Activated CD4-positive, CD25-positive, alpha-beta regulatory T cell treated with anti-CD3 and anti-CD28 coated beads, Interleukin-2, amount 50 U/mL, for 72 hours (primary cell): ENCODE measurements at places on chromosomes 3 and 15.

DNA sequence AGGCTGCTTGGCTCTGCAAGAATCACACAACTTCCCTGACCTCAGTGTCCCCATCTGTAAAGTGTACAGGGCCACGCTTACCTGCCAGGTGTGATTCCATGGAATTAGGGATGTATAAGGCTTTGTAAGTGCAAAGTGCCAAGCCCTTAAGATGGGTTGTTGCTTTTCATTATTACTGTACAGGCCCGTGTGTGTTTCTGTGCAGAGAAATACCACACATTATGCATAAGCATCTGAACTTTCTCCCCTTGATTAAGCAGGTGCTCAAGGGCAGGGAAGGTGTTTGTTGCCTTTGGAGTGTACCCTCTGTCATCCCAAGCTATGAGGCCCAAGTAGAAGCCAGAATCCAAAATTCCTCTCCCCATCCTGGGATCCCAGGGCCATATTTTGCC lies 13.6 kb upstream of the HRH1 start:
- no peak for DNase-seq

GRCh38 chr3:192570821-192571791 lies 156.2 kb downstream of the FGF12 start:
- no peak for DNase-seq

GRCh38 chr3:52454938-52455282 lies 494 bp upstream of the NISCH start:
- no peak for DNase-seq

GRCh38 chr15:61426466-61426865 lies 197.4 kb upstream of the RORA start:
- DNase-seq, result no peak

DNA sequence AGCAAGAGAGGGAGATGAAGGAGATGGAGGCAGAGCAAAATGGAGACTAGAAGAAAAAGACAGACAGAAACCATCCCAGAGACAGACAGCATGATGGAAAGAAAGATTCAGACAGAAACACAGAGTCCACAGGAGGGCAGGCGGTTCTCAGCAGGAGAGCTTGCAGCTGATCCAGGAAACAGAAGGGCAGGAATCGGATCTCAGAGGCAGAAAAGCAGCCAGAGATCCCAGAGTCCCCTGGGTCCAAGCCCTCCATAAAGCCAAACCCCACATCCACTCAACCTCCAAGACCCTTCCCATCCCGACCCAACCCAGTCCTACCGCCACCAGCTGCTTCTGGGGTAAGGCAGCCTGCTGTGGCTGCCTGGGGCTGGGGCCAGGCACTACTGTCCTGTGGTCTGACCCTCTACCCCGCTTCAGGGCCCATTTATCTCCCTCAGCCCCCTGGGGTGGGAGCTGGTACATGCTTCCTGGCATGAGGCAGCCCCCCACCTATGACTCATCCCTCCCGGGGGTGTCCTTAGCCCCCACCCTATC lies at the start of gene UCN2:
TSS of gene UCN2 (minus strand) at position 400 of the 537 bp plus-strand sequence. CDS start 657 bp downstream, outside the sequence.
- DNase-seq, result no peak

GRCh38 chr3:143412084-143412483 lies 292.5 kb downstream of the CHST2 start:
- DNase-seq, result no peak

DNA sequence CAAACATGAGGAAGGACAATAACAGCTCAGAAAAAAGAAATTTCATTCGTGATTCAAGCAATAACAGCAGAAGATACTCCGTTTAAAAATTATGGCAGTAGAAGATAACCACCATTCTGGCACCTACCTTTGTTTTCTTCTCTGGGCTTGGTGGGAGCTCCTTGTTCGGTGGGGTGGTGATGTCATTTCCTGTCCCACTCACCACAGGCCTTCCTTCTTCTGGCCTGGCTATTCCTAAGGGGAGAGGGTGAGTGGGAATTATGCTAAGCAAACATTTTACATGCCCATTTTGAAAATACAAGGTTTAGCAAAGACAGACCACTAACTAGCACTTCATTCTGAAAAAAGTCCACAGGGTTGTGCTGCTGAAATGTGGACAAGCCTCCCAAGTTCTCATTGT lies 74.4 kb downstream of the DHX30 start:
- no peak for DNase-seq

DNA sequence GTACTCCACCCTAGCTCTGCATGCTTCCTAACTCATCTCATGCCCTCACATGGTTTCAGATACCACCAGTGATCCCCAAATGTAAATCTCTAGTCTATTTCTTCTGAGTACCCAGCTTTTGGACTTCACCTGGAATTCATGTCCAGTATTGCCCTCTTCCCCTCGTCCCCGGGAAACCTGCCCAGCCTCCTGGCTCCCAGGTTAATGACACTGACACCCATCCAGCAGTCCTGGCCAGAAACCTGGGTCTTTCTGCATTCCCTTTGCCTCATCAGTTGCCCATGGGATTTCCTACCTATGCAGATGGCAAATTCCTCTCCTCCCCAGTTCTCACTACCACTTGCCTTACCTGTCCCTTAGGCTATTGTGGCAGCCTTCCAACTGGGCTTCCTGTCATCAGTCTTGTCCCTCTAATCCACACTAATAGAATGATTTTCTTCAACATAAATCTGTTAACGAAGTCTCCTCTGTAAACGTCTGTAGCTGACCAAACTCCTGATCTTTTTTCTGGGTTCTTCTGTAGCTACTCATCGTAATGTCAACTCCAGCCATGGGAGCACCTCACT lies 15.3 kb upstream of the MYLK start:
- DNase-seq, result no peak

DNA sequence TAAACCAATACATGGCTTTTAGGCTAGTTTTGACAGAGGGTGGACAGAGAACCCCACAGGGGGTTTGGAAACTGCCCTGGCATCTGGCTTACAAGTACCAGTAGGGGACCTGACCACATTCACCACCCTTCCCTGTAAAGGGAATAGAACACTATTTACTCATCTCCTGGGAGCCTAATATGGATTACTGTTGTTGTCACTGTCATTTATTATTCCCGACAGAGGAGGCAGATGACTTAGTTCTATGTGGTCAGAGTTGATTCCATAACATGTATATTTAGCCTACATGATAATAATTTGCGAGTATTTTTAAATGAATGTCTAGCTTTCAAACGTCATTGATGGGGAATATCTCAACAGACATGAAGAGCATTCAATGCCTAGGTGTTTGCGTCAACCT lies 15.9 kb downstream of the ZBTB38 start:
- DNase-seq, result no peak

- DNase-seq, result no peak
Measured at GRCh38 chr3:38332201-38332600, 14.4 kb upstream of the XYLB start.
